NCI-H1105 (cell line): ENCODE measurements at places on chromosomes 11 and 22.
A peak's percentile ranks its signal among the peaks of the same experiment; 100 is the strongest.

GRCh38 chr11:76762356-76762752 lies 20.8 kb upstream of the TSKU start:
- no peak for DNase-seq

DNA sequence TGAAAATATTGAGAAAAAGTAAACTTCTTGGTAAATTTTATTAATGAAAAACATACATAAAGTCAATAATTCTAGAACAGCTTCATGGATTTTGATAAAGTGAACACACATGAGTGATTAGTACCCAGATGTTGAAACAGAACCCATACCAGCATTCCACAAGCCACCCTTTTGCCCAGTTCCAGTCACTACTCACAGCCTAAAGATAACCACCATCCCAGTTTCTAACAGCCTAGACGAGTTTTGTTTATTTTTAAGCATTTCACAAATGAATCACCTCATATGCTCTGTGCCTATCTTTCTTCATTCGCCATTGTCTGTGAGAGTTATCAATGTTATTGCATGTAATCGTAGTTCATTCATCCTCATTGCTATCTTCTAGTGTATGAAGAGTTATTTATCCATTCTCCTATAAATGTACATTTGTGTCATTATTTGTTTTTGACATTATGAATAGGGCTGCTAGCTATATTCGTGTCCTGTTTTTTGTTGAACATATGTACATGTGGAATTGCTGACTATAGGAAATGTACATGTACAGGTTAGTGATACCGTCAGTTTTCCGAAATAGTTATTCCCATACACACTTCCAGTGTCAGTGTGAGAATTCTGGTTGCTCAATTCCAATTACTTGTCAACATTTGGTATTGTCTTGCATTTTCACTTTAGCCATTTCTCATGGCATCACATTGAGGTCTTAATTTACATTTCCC lies 44.5 kb upstream of the TEAD1 start:
- no peak for DNase-seq

- no peak for DNase-seq
Observed at GRCh38 chr11:1481861-1482441, 4.6 kb downstream of the MOB2 start.

DNA sequence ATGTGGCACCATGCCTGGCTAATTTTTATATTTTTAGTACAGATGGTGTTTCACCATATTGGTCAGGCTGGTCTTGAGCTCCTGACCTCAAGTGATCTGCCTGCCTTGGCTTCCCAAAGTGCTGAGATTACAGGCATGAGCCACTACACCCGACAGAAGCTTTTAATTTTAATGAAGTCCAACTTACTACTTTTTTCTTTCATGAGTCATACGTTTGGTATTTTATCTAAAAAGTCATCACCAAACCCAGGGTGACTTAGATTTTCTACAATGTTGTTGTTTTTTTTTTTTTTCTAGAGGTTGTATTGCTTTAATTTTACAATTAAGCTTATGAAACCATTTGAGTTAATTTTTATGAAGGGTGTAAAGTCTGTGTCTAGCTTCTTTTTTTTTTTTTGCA lies 34.9 kb downstream of the JRKL start:
- no peak for DNase-seq

DNA sequence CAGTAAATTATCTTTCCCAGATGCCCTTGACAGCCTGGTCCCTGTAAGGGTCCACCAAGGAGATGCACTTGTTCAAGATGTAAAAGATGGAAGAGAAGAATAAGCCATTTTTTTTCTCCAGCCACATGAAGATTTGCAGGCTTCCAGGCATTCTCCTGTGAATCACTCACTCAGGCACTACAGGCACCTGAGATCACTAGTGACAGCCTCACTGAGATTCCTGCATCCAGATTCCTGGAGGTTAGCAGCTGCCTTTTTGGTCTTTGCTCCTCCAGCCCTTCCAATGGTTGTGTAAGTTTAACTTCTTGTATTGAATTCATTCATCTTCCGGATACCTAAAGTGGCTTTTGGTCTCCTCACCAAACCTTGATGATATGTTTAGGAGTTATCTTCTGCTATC lies 630.2 kb upstream of the CADM1 start:
- no peak for DNase-seq

- no peak for DNase-seq
Observed at GRCh38 chr22:20786536-20786979, 12.6 kb downstream of the SERPIND1 start.

- DNase-seq: peak; percentile 77
Observed at GRCh38 chr22:25930788-25931310, 188.9 kb downstream of the MYO18B start.

GRCh38 chr11:105244160-105244825 lies 104.7 kb upstream of the CARD18 start:
- DNase-seq: no peak

GRCh38 chr22:28175730-28176492 lies 256.9 kb upstream of the PITPNB start:
- DNase-seq: no peak

- DNase-seq: no peak
Observed at GRCh38 chr11:68753300-68753699, 2.0 kb upstream of the TESMIN start.

DNA sequence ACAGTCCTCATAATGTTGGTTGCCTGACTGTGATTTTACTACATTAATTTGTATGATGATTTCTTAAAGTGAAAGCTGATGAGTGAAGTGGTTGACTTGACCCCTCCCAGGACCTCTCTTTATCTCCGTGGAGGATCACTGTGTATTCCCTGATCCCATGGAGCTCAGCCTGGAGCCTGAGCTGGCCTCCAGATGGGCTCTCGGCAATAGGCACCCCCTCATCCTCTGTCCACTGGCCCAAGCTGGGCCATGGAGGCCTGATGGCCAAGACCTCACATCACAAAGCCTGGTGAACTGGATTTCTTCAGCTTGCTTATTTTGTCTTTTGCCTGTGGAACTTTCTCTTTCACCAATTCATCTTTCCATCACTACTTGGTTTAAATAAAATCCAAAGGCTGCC lies 75.2 kb downstream of the WNT11 start:
- no peak for DNase-seq

DNA sequence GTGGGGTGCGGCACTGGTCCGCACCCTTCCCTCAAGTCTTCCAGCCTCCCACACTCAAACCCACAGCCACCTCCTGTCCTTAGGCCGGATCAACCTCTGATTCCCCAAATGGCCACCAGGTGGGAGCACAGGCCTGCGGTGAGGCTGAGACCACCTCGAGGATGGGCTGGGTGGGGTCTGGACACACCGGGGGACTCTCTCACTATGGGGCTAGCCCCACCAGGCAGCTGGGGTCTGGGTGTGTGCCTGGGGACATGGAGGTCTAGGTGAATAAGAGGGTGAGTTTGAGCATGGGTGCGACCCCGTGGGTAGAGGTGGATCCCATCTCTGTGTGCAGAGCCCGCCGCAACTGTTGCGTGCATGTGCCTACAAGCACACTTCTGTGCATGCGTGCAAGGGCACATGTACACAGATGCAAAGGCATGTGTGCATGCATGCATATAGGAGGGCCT lies 32.6 kb downstream of the MYO18B start:
- no peak for DNase-seq

GRCh38 chr11:72821221-72821919 lies 7.2 kb downstream of the ATG16L2 start:
- peak; percentile 45 for DNase-seq

GRCh38 chr11:57647372-57647771 lies 2.3 kb downstream of the YPEL4 start:
- peak; percentile 21 for DNase-seq

DNA sequence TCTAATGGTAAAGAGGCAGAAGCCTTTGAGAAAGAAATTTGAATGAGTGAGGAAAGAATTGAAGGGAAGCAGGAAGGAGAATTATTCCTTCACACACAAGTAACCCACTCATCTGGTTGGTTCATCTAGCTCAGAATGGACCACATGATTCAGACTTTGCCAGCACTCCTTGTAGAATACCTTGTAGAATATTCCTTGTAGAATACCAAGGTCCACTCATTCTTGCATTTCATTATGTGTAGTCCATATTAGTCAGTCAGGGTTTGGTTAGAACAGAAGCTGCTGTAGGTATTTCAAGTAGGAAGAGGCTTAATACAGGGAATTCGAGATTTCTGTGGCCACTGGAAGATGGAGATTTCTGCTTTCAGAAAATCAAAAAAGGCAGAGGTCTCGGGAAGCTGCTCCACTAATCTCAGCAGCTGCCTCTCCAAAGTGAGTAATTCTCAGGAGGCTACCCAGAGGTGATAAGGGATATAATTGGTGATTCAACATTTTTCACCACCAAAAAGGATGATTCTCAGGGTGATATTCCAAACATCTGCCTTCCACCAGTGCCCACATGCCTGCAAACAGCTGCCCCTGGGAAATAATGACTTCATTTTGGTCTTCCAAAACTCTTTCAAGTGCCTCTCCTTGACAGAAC lies 329.1 kb downstream of the TMEM135 start:
- no peak for DNase-seq

DNA sequence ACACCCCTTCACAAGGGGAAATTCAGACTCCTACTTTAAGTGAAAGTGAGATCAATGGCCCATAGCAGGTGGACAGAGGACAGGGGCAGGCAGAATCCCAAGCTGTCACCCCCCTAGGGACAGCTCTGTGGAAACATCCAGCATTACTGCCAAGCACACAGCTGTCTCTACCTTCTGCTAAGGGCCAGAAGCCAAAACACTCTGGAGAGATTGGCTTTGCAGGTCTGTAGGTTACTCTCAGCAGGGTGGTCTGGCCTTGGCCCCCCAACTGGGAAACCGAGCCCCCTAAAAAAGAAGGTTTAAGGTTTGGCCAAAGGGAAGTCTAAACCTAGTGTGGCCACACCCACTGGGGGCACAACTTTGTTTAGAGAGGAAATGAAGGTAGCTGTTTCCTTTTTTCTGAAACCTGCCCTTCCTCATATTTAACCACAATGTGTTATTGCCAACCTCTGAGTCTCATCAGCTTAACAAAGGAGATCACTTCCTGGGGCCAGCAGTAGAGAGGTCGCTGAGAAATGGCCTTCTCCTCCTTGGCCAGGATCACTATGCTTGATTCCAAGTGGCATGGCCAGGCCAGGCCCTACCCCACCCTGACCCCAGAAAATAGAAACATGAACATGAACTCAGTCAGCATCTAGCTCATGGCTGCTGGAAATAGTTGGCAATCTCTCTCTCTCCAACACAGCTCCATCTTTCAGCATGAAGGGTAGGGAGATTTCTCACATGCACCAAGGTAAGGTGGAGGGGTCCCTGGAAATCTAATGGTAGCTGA lies 25.9 kb upstream of the SCARF2 start:
- DNase-seq: no peak

GRCh38 chr11:20608934-20609333 lies 9.5 kb downstream of the SLC6A5 start:
- no peak for DNase-seq

GRCh38 chr11:2263071-2263565 lies 7.3 kb downstream of the ASCL2 start:
- no peak for DNase-seq

DNA sequence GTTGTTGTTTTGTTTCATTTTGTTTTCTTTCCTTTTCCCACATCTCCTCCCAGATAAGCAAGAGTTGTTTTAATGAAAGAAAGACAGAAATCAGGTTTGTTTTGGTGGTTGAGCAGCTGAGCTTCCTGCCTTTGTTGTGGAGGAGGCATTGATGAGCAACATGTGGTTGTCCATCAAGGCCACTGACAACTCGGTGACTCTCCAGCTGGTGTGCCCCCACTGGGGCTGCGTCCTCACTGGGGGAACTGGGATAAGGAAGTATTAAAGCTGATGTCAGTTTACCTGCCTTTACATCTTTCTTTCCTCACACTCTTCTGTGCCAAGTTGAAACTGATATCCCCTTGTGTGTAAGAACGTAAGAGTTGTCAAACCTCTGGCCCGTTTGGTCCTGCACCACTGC lies 5.9 kb downstream of the VPS26B start:
- no peak for DNase-seq

DNA sequence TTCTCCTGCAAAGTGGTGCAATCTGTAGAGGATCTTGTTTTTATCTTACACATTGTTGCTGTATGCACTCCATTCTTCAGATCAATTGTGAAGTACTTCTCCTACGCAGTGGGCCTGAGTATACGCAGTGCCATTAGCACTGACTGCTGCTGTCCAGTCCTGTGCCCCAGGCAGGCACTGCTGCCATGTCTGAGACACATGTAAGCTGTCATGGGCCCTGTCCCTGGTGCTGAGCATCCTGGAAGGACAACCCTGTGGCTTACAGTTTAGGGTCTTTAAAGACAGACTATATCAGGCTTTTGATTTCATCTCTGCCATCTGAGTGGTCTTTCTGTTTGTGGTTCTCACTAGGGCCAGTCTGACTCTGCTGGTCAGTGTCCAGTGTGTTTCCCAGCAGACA lies 44.8 kb upstream of the PTPN5 start:
- DNase-seq: no peak

GRCh38 chr11:129815596-129816461 lies at the start of gene TMEM45B:
Gene TMEM45B (plus strand): TSS chr11:129815848. CDS start chr11:129852483, 36,635 bp downstream.
- DNase-seq: peak; percentile 70

GRCh38 chr22:36981247-36981775 lies 37.9 kb downstream of the TST start:
- DNase-seq: no peak

DNA sequence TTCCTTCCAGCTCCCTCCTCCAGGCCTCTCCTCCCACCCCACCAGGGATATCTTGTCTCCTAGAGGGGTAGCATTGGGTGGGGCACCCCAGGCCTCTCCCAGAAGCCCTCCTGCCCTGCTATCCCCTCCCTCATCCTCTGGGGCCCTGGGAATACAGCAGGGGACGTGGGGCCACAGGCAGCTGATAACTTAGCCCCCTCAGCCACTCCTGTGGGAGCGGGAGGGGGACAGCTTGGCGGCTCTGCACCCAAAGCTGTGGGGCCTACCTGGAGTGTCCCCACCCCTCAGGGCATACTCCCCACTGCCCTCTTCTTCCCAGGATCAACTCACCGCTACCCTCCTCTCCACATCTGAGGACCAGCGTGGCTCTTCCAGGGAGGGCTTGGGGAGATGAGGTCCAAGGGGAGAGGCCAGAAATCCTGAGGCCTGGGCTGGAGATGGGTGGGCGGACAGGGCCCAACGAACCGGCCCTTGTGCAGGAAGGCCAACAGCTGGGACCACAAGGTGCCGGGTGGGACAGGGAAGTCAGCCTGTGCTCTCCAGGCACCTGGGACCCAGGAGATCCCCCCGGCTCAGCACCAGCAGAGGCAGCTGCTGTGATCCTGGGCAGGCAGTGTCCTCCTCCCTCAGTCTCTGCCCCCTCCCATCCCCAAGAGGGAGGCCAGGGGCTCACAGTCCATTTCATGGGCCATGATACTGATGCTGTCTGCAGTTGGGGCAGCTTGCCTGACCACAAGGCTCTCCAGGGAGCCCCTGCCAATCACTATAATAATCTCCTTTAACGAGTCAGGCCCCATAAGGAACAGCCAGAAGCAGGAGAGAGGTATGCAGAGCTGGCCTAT lies 23.2 kb downstream of the NEAT1 start:
- no peak for DNase-seq

- no peak for DNase-seq
Observed at GRCh38 chr11:102118937-102119336, 8.7 kb downstream of the YAP1 start.

DNA sequence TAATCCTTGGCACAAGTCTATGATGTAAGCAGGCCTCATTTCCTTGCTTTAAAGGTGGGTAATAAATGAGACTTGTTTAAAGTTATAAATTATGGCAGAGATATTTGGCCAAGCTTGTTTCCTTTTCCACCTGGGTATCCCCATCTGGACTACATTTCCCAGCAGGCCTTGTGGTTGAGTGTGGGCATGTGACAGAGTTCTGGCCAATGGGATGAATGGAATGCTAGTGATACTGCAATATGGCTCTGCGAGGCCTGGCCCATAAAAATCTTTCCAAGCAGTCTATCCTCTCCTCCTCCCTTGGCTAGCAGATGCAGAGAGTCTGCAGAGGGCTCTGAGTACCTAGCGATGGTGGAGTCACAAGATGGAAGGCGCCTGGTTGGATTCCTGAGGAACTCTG lies 102.5 kb downstream of the TIMP3 start:
- peak; percentile 2 for DNase-seq

- no peak for DNase-seq
Observed at GRCh38 chr11:47541070-47541469, 11.9 kb downstream of the CELF1 start.
